ENCODE measurements at places on chromosomes 16 and 17.

- DNase-seq = no peak
Measured at GRCh38 chr17:27621536-27621935, 9.5 kb upstream of the LGALS9 start.

GRCh38 chr17:10622617-10623485, 34.3 kb downstream of the MYH3 start:
- no peak for DNase-seq

DNA sequence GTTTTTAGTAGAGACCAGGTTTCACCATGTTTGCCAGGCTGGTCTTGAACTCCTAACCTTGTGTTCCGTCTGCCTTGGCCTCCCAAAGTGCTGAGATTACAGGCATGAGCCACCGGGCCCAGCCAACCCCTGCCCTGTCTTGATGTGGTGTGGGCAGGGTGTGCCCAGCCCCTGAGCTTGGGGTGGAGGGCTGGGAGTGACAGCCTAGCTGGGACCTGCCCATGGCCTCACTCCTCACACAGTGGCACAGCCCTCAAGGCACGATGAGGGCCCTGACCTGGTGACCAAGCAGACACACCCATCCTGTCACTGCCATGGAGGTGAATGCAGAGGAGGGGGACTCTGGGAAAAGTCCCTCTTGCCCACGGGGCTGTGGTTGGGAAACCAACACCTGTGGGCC, 3.0 kb downstream of the IL32 start:
- DNase-seq = no peak

GRCh38 chr17:70771804-70772386, 602.6 kb downstream of the KCNJ2 start:
- no peak for DNase-seq

DNA sequence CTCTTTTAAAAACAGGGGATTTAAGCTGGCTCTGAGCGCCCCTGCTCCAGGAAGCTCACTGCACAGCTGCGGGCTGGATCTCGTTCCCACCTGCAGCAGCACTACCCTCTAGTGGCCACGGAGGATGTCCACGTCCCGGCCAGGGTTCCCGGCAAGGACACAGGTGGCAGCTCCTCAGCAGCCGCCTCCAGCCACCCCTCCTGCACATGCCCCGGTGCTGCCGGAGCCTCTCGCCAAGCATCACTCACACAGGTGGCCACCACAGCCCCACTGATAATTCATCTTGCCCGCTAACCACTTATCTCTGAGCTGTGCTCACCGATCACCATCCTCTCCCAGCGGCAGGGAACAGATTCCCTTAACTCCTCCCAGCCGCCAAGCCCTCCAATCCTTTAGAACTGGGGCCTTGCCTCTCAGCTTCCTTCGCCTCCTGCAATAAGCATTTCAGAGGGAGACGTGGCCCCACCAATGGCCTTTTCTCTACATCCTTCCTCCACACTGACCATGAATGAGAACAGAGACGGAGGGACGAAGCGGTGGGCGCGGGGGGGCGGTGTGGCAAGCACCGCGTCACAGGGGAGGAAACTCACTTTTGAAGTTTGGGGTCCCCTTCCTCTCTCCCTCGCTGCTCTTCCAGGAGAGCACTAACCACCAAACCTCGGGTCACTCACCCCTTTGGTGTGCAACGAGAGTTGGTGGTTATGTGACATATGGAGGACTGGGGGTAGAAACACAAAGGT, 222.1 kb downstream of the RBFOX3 start:
- DNase-seq = peak; percentile 52

DNA sequence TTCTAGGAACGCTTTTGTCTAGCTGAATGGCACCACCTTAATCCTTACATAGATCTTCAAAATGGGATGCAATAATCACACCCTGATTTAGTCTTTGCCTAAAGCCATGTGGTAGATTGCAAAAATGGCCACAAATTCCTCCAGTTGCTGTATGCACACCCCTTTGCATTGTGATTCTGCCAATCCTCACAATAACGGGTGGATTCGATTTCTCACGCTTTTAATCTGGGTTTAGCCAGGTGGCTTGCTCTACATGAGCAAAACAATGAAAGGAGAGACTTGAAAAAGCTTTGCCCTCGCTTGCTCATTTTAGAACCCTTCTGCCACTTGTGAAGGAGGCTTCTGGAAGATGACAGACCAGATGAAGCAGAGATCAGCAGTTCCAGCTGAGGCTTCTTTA, 50.3 kb upstream of the B4GALNT2 start:
- no peak for DNase-seq

- no peak for DNase-seq
Measured at GRCh38 chr16:81401035-81401950, 43.3 kb upstream of the CMIP start.

DNA sequence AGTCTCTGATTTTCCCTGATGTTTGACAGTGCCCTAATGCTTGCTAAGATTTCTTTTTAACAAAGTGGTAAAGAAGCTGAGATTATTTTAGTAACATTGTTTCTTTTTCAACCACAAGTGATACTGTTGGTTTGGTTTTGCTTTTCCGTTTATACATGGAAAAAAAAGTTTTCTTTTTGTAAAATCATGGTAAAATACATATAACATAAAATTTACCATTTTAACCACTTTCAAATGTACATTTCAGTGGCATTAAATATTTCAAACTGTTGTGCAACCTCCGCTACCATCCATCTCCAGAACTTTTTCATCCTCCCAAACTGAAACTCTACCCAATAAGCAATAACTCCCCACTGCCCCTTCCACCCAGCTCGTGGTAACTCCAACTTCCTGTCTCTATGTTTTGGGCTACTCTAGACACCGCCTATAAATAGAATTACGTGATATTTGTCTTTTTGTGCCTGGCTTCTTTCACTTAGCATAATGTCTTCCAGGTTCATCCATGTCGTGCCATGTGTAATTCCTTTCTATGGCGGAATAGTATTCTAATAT, 4.6 kb downstream of the CIITA start:
- DNase-seq = no peak

All from Kasumi-1 (cell line).